ENCODE measurements at places on chromosomes 12 and 14.

GRCh38 chr14:71722885-71723284 is 209.3 kb upstream of the RGS6 start:
- DNase-seq: no peak

GRCh38 chr12:112848338-112848715 is 56.8 kb downstream of the RPH3A start:
- no peak for DNase-seq

DNA sequence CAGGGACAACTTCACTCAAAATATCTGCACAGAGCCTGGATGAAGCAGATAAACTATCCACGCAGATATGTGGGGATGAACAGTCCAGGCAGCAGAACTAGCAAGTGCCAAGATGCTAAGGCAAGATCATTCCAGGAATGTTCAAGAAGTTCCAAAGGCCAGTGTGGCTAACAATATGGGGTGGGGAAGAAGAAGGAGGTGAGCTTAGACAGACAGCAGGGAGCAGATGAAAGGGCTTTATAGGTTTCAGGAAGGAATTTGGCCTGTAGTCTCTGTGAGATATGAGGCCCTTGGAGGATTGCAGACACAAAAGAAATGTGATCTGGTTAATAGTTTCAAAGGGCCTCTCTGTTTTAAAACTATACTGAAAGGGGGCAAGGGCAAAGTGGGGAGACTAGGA is 63.5 kb upstream of the PPM1H start:
- no peak for DNase-seq

DNA sequence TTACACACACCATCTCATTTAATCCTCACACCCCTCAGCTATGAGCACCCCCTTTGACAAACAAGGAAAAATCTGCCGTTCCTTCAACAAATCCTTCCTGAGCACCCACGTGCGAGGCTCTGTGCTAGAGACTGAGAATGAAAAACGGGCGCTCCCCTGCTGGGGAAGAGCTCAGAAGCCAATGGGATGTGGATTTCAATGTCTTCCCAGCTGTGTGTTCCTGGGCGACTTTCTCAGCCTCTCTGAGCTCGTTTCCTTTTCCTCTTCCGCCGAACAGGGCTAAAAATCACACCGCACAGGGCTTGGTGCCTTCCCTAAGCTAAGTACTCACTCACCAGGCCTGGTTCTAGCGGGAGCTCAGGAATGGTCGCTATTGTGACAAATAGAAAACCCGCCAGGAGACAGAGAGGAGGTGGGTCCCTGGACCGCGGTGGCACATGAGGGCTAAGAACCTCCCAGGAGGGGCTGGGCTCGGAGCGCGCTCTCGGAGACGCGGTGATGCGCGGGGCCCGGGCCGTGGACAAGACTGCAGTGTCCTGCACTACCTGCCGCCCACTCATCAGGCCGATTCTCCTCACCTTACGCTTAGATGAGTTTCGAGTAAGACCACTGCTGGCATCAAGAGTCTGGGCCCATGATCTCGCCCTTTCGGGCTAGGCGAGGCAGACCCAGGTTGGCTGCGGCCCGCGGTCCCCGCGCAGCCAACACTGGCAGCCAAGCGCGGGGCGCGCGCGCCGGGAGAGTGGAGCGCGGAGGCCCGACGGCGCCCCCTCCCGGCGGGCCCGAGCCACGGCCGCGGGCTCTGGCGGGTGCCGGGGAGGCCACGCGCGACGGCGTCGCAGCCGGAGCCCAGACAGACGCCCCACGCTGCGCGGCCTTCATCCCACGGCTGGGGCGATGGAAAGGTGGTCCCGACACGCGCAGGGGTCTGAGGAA is 17.0 kb downstream of the ZDHHC22 start:
- no peak for DNase-seq

GRCh38 chr14:49479432-49479831 is 106.7 kb downstream of the RPS29 start:
- no peak for DNase-seq
